ENCODE measurements at places on chromosomes 7 and 10. TPM values are rescaled to one million over a fixed set of nuclear protein-coding genes. Genes with fewer than 3 reads are reported as not detected.

- no peak for DNase-seq
Observed at GRCh38 chr7:112238330-112238729, 31.8 kb downstream of the ZNF277 start.

Gene LBX1
- not detected for total RNA-seq

DNA sequence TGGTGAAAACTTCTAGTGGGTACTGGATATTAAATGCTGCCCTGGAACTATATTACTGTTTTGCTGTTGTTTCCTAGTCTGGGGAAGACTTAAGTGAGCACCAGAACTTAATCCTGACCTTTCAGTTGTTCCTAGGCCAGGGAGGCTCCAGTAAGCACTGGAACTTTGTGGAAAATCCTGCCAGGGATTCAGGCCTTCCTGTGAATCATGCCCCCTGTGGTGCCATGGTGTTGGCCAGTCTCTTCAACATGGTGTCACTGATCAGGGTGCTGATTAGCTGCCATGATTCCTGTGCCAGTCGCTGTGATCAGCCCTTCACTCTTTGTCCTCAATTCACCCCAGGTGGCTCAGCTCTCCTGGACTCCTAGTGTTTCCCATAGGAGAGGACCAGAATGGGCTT is 8.5 kb upstream of the AOAH start:
- no peak for DNase-seq

Gene HABP2
- total RNA-seq: not detected

DNA sequence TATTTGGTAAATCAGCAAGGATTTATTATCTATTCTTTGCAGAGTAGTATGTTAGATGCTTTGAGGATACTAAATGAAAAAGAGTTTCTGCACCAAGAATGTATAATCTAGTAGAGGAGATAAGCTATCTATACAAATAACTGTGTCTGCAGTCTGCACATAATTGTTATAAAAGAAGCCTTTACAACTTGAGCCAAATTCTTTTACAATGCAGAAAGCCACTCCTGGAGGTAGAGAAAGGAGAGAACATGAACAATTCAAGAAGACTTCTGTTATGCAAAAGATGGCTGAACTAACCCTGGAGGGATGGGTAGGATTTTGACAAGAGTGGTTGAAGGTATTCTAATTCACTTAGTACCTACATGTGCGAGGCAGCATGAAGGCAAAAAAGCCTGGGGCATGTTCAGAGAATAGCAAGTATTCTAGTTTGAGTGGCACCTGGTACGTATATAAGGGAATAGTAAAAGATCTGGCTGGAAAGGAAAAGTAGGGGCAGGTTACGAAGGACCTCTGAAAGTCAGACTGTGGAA is 251.1 kb upstream of the KAT6B start:
- DNase-seq: no peak

GRCh38 chr10:120423431-120424197 is 33.4 kb upstream of the PLPP4 start:
- peak; percentile 22 for DNase-seq

GRCh38 chr7:39367451-39367850 is 198.8 kb upstream of the YAE1 start:
- DNase-seq: no peak

Gene MINDY4
- total RNA-seq: 5.1 TPM

Gene CPN1
- total RNA-seq: not detected

Gene CALML3
- total RNA-seq: not detected

Gene TMEM236
- total RNA-seq: 0.71 TPM

DNA sequence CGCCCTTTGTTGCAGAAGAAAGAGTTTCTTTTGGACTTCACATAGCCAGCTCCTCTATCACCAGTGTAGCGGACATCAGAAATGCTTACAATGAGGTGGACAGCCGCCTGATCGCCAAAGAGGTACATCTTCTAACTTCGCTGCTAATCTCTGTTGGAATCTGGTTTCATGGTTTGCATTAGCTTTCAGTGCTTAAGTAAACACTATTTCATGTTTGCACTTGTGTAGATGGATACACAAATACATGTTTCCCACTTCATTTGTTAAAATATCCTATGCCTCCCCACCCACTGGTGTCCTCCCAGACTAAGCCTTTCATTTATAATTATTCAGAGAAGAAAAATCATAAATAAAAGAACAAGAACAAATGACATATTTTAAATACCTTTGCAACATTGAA is 103.9 kb downstream of the WDFY4 start:
- no peak for DNase-seq

Gene SCART1
- total RNA-seq: 0.27 TPM

GRCh38 chr10:132677473-132678227 is 108.3 kb downstream of the NKX6-2 start:
- peak; percentile 8 for DNase-seq

Gene PIK3AP1
- 10.5 TPM for total RNA-seq

GRCh38 chr7:78284945-78285344 is 486.4 kb downstream of the PHTF2 start:
- DNase-seq: no peak

Gene FAM241B
- 3.7 TPM for total RNA-seq

Gene EPO
- not detected for total RNA-seq

GRCh38 chr7:99707096-99707495 is 27.3 kb upstream of the CYP3A5 start:
- no peak for DNase-seq

DNA sequence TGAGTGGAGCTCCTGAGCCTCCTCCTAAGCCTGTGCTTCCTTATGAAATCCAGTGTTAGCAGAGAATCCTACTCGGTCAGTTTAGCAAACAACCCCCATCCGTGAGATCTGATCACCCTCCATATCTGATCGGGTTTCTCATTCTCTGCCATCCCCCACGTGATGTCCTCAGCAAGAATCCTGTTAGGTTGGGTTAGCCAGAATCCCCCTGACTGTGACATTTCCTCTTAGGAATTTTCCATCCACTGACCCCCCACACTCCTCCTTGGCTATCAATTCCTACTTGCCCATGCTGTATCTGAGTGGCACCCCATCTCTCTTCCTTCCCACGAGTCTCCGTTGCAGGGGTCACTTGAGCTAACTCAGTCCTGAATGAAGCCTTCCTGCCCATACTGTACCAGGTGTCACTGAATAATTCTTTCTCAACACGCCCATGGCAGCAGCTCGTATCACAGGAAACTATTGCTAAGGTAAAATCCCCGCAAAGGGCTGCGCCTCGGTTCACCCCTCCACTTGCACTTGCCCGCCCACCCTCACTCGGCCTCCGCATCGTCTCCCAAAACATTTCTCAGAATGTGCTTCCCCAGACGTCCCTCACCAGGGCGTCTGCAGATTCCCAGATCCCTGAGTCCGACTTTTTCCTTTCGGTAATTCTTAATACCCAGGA is 44.1 kb downstream of the MYOF start:
- DNase-seq: no peak

Gene AUTS2
- 10.5 TPM for total RNA-seq

Gene CRHR2
- 0.16 TPM for total RNA-seq

Gene SLIT1
- total RNA-seq: 0.31 TPM

Gene ANLN
- 3.8 TPM for total RNA-seq

GRCh38 chr7:23043441-23043840 is 29.5 kb upstream of the HYCC1 start:
- no peak for DNase-seq

GRCh38 chr7:28891192-28891875 is 66.8 kb downstream of the TRIL start:
- no peak for DNase-seq

DNA sequence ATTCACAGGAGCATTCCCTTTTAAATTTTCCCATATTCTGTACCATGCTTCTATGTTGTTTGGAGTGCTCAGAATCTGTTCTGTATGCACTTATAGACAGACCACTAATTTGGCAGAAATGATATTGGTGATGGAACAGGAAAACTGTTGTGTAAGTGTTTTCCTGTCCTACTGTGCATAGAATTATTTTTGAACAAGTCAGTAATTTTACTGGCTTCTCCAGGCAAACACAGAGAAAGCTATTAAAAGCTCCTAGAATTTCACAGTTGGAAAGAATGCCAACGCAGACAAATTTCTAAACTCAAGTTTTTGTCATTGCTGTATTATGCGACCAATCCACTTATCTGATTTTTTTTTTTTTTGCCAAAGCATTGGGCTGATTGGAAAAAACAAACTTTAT is 55.7 kb downstream of the ANKMY2 start:
- no peak for DNase-seq

Gene EBLN1
- total RNA-seq: not detected

DNA sequence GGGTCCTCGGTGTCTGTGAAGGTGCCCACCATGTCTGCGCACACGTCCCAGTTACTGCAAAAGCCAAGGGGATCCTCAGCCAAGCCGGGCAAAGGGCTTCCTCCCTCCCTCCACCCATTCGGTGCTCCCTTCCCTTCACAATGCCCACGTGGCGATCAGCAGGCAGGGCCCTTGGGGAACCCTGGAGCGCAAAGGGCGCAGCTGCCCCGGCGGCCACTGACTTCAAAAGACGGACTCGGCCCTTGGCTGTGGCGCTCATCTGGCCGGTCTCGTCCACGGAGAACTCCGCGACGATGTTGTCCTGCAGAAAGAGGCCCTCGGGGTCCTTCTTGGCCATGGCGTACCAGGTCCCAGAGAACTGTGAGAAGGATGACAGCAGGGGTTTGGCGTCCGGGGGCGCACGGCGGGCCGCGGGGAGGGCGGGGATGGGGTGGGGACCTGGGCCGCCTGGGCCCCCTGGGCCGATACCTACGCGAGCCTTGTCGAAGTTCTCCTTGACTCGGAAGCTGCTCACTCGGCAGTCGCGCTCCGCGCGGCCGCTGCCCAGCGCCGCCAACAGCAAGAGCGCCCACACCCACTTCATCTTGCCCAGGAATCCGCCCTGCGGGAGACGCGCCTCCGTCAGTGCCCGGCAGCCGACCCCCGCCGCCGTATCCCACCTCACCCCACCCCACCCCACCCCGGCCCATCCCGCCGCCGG is 439 bp downstream of the RBP4 start:
- peak; percentile 47 for DNase-seq

DNA sequence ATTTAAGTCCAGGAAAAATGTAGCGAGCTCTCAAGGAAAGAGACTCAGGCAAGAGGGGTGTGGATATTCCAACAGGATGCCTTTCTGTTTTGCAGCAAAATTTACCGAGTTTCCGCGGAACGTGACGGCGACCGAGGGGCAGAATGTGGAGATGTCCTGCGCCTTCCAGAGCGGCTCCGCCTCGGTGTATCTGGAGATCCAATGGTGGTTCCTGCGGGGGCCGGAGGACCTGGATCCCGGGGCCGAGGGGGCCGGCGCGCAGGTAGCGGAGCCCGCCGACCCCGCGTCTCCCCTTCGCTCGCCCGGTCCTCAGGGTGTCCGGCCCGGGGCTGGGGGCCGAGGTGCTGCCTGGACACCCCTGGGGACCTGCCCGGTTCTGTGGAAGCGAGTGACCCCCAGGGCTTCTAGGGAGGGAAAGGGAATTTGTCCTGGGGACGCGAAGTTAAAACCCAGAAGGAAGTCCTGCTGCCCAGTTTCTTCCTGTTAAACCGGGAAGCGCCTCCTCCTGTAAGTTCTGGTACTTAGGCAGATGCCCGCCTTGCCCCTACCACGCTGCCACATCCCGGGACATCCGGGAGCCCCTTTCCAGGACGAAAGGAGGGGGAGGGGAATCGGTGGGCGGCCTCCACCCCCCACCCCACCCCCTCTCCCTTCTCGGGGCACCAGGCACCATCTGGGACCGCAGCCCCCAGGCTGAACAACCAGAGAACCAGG is 2.5 kb downstream of the VSTM2A start:
- no peak for DNase-seq

Gene FAM237B
- total RNA-seq: not detected

GRCh38 chr7:130108809-130109208 is 38.5 kb downstream of the KLHDC10 start:
- DNase-seq: no peak

Gene GHRHR
- total RNA-seq: not detected

GRCh38 chr7:137577184-137577583 is 233.7 kb upstream of the PTN start:
- no peak for DNase-seq

GRCh38 chr7:21318916-21319270 is 109.0 kb upstream of the SP4 start:
- no peak for DNase-seq

Gene CHRM2
- total RNA-seq: 45.8 TPM

- DNase-seq: no peak
Observed at GRCh38 chr7:151809146-151809863, 67.6 kb downstream of the PRKAG2 start.

DNA sequence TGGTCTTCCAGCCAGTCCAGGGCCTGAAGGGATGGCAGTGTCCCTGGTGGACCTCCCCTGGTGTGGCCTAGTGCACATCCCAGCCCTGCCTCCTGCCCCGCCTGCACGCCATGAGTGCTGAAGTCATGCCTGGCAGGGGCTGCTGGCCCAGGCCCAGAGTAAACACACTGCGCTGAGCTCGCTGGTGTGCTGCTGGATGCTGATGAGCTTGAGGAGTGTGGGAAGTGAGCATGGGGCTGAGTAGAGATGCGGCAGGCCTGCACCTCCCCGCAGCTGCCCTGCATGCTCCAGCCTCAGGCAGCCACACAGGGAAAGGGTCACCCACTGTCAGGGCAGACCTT is 43.2 kb downstream of the HTRA1 start:
- peak; percentile 92 for DNase-seq

- DNase-seq: peak; percentile 48
Observed at GRCh38 chr10:61452655-61453641, at the start of gene TMEM26. Gene TMEM26, minus strand, starts transcription at chr10:61453381. Its CDS starts 300 bp downstream, at chr10:61453081.

Gene ERVW-1
- total RNA-seq: not detected

DNA sequence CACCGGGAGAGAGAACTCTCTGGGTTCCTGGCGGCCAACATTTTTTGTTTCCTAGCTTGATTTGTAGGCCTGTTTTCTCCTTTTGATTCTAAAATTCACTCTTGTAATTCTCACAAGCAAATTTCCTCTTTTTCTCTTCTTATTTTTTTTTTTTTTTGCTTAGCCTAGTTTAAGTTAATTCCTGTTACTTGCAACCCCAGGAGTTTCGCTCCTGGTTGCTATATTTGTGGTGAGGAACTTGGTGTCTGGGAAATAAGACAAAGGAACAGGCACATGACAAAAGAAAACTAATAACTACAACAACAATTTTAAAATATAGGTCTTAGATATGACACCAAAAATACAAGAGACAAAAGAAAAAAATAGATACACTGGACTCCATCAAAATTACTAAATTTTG is 6.7 kb downstream of the AOAH start:
- DNase-seq: no peak

- no peak for DNase-seq
Observed at GRCh38 chr7:95874129-95874528, 101.8 kb downstream of the DYNC1I1 start.

Gene ZCCHC24
- total RNA-seq: 52.9 TPM

Gene RAB18
- total RNA-seq: 92.8 TPM

DNA sequence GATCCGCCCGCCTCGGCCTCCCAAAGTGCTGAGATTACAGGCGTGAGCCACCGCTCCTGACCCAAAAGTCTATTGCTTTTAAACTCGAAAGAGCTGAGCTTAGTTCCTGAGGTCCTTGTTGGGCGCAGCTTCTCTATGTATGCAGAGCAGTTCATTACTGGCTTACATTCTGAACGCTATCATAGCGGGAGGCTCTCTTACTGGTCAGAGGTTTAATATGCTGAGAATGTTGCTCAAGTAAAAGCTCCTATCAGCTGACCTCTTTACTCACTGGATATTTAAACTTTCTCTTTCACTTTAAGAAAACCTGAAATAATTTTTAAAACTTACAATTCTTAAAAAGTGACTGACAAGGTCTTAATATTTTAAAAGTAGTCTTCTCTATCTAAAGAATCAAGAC is 160.8 kb upstream of the WNT16 start:
- no peak for DNase-seq

Gene WEE2
- total RNA-seq: not detected

- no peak for DNase-seq
Observed at GRCh38 chr10:12499076-12499986, 150.0 kb downstream of the CAMK1D start.

All from left cardiac atrium (tissue), 4 donors.